ACHN (cell line): ENCODE measurements at places on chromosomes 4 and X.

- peak; percentile 54 for DNase-seq
These were observed 141.2 kb upstream of the SCML1 start for GRCh38 chrX:17596061-17596460.

- no peak for DNase-seq
These were observed 208.1 kb downstream of the BCOR start for GRCh38 chrX:39889704-39890103.

- DNase-seq, result peak; percentile 69
These were observed 2.3 kb downstream of the LRBA start for GRCh38 chr4:151012820-151013219.

DNA sequence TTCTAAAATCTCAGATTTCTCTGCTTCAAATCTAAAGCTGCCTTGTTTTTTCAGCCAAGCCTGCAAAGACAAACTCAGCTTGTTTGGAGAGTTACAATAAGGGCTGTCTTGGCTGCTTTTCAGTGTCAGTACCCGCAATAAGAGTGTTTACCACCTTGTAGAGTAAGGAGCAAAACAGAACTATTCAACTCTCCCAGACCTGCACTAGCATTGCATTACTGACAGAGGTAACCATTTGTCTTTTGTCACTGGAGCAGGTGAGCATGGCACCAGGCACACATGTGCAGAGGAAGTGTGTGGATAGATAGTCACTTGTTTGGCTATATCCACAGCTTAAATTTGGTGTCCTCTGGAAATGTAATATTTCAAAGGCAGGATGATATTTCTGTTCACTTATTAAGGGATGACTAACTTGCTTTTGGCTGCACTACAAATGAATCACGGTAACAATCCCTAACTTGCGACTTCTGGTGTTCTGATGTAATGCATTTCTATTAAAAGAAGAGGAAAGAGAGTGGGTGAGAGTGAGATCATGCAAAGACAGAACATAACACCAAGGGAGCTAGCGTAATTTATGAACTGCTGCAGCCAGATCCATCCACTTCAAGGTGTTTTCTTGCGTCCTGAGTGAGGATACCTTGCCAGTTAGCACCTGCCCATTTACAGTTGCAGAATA lies 38.6 kb downstream of the PTCHD1 start:
- DNase-seq, result peak; percentile 71

GRCh38 chr4:166421556-166422156 lies 548.6 kb downstream of the TLL1 start:
- no peak for DNase-seq
